ENCODE measurements at places on chromosomes 4 and X.

DNA sequence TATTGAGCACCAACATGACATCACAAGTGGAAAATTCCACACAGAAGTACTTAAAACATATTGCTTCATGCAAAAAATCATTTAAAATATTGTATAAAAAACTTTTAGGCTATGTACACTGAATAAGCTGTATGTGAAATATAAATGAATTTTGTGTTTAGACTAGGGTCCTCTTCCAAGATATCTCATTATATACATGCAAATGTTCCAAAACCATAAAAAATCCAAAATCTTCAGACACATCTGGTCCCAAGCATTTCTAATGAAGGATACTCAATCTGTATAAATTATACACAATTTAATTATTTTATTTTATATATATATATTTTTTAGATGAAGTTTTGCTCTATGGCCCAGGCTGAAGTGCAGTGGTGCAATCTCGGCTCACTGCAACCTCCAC is 10.1 kb upstream of the GSX2 start:
- no peak for DNase-seq

DNA sequence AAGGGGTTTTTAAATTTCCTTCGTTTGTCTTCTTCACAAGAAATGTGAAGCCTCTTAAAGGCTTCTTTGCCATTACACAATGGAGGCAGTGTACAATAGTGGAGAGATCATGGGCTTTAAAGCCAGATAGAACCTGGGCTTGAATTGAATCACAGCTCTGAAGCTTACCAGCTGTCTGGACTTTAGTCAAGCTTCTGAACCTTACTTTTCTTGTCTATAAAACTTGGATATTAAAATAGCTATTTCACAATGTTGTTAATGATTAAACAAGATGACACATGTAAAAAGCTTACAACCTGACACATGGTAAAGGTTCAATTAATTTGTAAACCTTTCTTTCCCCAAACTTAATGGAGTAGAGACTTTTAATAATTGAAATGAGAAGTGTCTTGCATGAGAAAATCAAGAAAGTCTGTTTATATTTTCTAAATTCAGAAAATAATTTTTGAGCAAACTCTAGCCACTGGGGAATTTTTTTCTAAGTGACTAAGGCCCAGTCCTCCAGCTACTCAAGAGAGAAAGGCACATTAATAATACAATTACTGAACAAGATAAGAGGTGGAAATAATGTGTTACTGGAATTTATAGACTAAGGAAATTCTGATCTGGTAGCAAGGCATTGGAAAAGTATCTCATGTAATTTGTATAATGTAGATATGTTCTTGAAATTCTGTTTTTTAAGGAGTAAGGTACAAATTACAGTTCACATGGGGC is 21.7 kb upstream of the TBC1D8B start:
- DNase-seq, result no peak

DNA sequence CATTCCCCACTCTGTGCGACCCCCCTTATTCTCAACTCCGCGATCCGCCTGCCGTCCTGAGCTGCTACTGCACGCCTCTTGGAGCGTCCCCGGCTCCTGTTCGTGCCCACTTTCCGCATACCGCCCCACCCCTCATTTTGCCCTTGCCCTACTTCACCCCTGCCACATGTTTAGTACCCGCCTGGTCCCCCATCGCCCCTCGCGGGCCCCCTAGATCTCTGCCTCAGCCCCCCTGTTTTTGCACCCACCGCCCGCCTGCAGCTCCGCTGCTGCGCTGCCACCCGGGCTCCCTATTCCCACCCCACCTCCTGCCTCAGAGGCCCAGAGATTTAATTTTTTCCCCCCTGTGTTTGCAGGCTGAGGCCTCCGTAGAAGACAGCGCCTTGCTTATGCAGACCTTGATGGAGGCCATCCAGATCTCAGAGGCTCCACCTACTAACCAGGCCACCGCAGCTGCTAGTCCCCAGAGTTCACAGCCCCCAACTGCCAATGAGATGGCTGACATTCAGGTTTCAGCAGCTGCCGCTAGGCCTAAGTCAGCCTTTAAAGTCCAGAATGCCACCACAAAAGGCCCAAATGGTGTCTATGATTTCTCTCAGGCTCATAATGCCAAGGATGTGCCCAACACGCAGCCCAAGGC is 1.4 kb downstream of the MAGED1 start:
- DNase-seq, result peak; percentile 29

- DNase-seq, result no peak
Measured at GRCh38 chr4:52862639-52863161, 583 bp downstream of the RASL11B start.

- DNase-seq, result no peak
Measured at GRCh38 chrX:27575565-27575964, 14.6 kb upstream of the DCAF8L2 start.

GRCh38 chr4:38788317-38788716 is 5.5 kb upstream of the TLR10 start:
- DNase-seq, result no peak

DNA sequence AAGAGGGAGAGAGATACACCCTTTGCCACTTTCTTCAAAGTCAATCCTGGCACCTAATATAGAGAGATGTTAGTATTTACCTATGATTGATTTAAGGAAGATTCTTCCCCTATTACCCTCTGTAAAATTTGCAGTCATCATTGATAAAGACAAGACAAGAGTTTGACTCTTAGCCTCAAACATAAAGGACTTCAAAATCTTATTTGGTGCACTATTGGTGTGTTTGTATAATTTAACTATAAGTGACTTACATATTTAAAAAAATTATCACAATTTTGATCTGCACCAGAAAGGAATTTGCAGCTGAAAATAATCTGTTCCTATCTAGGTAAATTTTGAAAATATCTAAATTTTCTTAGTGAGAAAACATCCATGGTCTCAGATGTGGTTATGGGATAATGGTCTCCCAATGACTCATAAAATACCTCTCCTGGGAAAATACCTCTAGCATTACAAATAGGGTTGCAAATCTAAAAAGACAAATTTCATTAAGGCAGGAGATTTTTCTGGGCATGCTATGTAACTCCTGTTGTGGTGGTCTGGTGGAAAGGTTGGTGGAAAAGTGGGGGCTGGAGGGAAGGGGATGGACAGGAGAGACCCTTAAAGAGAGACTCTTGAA is 173.6 kb upstream of the MED14 start:
- no peak for DNase-seq

- no peak for DNase-seq
Measured at GRCh38 chr4:87141428-87141827, 79.0 kb downstream of the KLHL8 start.

- DNase-seq, result no peak
Measured at GRCh38 chr4:130855533-130855932, 1759.6 kb downstream of the C4orf33 start.

- DNase-seq, result no peak
Measured at GRCh38 chr4:54165438-54165837, 63.7 kb upstream of the PDGFRA start.

DNA sequence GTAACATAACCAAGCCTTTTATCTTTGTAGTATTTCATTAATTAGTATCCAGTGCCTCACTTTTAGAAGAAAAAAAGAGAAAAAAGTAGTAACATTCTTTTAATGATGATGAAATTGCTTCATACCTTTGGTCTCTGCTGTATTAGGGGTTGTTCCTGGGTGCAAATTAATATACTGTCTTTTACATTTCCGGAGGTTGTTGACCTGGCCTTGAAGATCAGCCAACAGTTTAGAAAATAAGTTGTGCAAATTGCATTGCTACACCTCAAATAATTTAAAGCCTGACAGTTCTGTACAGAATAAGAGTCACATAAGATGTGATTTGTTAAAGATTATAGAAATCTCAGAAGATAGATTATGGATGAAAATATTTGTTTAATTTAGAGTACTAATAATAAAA is 3.8 kb downstream of the NFKB1 start:
- DNase-seq, result no peak

DNA sequence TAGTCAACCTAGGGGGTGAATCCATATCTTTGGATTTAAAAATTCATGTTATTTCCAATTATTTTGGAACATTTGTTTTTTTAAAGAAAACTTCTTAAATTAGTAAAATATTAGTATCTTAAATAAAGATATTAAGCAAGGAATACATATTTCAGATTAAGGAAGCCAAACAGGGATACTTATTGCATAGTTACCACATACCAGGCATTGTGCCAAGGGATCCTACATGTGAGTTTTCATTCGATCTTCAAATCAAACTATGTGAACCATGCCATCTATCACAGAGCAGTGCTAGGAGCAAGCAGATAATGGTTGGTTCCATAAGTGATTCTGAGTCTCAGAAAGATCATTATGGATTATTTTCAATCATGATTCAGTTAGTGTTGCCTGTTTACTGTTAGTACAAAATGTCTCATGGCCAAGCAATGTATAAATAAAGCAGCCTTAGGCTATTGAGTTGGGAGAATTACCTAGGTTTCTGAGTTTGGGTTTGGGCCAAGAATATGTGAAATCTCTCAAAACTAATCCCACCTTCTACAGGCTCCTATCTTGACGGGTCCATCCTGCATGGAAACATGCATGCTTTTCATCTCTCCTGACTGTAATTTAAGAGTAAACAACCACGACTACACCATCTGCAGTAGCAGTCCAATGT is 176.7 kb downstream of the NPFFR2 start:
- DNase-seq, result no peak

GRCh38 chrX:17375637-17376430 is 834 bp downstream of the NHS start:
- DNase-seq, result peak; percentile 18

Measured in activated T-cell treated with anti-CD3 and anti-CD28 coated beads, Interleukin-2, amount 50 U/mL, for 48 hours (primary cell).